ENCODE measurements at places on chromosomes 1 and 21.
A peak's percentile ranks its signal among the peaks of the same experiment; 100 is the strongest.

DNA sequence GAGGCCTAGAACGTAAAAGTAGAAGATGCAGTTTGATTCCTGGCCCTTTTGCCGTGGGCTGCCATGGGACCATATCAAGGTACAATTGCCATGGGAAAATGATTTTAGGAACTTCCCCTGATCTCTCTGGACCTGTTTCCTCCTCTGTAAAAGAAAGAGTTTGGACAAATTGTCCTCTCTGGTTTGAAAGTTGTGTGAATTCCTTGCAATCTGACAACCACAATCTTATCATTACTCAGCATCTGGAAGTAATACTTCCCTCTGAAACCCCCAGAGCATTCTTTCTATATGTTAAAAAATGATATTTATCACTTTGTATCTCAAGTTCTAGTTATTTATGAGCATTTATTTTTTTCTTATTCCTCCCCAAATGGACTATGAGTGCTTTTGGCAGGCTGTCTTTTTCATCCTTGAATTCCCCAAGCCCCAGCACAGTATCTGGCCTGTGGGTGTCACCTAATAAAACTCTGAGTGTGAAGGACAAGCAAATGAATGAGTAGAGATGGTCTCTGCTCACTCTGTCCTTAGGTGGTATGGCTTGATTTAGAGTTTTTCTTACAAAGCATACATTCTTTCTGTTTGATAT, 181.1 kb downstream of the DYRK1A start:
- DNase-seq, result no peak

- DNase-seq, result no peak
These were observed 956 bp upstream of the SCAF4 start for GRCh38 chr21:31732597-31733550.

DNA sequence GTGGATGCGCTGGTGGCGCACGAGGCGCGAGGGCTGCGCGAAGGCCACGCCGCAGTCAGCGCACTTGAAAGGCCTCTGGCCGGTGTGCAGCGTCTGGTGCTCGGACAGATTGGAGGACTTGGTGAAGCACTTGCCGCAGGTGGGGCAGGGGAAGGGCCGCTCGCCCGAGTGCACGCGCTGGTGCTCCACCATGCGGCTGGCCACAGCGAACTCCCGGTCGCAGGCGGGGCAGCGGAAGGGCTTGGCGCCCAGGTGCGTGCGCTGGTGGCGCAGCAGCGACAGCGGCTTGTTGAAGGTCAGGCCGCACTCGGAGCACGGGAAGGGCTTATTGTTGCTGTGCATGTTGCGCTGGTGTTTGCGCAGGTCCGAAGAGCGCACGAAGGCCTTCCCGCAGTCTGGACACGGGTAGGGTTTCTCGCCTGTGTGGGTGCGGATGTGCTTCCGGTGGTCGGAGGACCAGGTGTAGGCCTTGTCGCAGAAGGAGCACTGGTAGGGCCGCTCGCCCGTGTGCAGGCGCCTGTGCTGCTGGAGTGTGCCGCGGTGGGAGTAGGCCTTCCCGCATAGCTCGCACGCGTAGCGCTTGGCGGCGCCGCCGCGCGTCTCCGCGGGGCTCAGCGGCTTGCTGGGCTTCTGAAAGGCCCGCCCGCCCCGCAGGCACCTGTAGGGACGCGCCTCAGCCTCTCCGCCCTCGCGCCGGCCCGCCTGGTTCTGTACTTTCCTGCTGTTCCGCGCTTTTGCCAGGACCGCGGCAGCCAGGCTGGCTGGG, 4.7 kb downstream of the ZNF648 start:
- DNase-seq, result no peak

- no peak for DNase-seq
These were observed 36.2 kb upstream of the MRPS6 start for GRCh38 chr21:34037009-34037795.

DNA sequence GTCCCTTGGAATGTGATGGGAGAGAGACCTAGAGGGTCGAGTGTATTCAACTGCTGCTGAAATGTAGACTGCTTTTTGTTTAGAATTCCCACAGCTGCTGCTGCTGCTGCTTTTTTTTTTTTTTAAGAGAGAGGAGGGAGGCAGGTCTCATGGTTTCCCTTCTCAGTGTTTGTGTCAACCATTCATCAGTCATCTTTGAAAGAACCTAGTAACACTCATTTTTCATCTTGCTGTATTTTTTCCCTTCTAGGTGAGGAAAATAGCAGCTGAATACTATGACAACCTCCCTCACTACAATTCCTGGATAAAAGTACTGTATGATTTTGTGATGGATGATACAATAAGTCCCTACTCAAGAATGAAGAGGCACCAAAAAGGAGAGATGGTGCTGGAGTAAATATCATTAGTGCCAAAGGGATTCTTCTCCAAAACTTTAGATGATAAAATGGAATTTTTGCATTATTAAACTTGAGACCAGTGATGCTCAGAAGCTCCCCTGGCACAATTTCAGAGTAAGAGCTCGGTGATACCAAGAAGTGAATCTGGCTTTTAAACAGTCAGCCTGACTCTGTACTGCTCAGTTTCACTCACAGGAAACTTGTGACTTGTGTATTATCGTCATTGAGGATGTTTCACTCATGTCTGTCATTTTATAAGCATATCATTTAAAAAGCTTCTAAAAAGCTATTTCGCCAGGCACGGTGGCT, 9.2 kb downstream of the DEGS1 start:
- no peak for DNase-seq

DNA sequence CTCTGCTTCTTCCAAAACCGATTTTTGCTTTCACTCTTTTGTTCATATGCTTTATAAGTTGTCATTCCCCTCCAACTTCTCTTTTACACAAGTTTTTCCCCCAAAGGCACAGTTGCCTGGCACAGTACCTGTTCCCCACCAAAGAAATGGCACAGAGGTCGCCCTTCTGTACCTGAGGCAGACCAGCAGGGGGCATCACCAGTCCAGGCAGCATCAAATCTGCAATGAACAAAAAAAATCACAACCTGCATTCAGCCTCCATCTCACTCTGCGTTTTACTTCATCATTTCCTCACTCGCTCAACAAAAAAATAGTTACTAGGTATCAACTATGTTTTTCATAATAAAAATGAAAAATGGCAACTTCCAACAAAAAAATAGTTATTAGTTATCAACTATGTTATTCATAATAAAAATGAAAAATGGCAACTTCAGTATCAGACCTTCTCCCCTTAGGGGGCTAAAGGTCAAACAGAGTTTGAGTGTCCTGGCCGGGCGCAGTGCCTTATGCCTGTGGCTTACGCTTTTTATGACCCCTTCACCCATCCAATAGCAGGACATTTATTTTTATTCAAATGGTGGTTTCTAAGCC, 4.1 kb downstream of the EIF2D start:
- DNase-seq, result no peak

GRCh38 chr1:82392513-82392912, 591.8 kb downstream of the ADGRL2 start:
- no peak for DNase-seq

DNA sequence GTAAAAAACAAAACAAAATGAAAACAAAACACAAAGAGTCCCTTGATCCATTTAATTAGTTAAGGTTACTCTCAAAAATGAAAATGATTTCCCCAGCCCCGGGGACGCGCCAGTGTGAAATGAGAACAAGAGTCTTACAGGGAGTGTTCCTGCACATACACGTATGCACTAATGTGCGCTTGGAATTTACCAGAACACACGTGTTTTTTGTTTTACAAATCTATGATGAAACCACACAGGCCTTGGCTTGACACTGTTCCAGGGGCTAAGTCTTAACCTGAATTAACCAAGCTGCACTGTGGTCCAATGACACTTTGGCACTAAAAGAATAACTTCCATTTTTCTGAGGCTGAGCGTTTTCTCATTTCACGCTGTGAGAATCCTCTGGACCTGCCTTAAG, 63.7 kb downstream of the SLC45A1 start:
- DNase-seq, result no peak

- no peak for DNase-seq
These were observed 210.4 kb downstream of the USH2A start for GRCh38 chr1:216212826-216213225.

DNA sequence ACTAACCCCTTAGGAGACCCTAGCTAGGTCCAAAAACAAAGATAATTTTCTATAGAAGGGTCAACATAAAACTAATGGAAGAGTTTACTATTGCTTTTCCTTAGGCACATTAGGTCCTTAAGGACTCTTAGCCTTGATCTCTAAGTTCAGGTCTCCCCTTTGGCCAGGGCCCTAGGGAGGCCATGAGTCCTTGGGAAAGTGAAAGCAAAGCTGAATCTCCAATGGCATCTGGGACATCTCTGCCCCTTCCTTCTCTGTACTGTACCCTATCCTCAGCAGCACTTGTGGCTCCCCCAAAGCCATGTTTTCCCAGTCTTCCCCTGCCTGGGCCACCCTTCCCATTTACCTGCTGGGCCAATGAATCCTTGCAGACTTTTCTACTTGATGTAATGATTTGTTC, 14.3 kb downstream of the IER5 start:
- no peak for DNase-seq

DNA sequence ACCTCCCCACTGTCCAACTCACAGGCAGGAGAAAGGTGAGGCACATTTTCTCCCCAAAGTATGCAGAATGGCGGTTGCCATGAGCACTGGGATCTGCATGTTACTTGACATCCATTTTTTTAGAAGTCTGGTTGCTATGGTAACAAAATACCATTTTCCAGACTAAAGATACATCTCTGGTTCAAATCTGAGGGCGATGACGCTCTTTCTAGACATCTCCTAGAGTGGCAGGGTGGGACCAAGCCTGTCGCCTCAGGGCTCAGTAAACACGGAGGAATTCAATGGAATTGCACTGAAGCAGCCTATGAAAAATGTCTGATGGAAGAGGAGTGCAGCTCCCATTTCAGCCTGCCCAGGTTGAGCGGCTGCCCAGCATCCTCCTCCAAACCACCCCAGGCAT, 21.5 kb upstream of the FAM43B start:
- no peak for DNase-seq

DNA sequence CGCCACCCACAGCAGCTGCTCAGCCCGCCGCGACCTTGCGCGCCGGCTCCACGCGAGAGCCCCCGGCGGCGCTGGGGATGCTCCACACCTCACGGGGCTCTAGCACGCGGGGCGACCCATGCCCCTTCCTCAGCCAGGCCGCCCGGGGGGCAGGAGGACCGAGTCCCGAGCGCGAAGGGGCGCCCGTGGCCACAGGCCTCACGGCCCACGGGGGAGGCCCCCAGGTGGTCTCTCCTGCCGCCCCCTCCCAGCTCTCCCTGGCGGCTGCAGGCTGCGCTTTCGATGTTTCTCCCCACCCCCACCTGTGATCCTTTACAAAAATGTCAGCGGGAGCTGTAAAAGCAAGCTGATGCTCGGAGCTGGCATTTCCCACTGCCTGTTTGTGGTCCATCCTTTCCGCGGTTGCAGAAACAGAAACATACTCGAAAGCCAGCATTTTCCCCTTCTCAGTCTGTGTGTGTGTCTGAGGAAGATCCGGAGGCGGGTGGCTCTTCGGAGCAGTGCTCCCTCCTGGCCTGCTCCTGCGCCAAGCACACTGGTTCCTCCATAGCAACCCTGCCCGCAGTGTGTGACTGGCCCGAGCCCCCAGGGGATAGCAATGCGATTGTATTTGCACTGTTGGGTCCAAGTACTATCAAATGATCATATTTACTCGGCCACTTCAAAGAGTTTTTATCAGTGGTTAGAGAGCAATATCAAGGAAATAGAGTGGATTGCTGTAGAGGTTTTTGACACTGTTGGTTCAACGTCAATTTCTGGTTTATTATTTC, 2.1 kb downstream of the KIF26B start:
- no peak for DNase-seq

DNA sequence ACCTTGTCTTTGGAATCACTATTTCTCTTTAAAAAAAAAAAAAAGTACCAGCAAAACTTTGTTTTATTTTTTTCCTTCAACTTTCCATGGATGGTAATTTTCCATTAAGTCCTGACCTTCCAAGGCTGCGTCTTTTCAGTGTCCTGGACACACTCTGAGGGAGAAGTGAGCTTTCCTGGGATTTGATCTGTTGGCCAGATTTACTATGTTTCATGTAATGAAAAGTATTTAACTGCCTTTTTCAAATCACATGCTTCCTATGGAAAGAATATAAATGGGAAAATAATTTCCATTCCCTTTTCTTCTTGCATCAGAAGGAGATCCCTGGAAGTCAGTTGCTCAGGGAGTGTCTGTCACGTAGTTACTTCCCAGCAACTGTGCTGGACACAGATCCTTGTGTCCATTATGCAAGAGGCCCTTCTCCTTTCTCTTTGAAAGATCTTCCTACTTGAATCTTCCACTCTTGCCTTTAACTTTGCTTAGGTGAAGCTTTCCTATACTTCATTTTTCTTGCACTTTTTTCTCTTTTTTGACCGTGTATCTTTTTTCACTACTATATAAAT, 59.3 kb downstream of the CENPF start:
- DNase-seq, result no peak

- no peak for DNase-seq
These were observed 31.2 kb upstream of the IFNAR2 start for GRCh38 chr21:33198346-33199099.

- peak; percentile 79 for DNase-seq
These were observed 165.3 kb downstream of the TOMM20 start for GRCh38 chr1:234963180-234963903.

- DNase-seq, result no peak
These were observed 99.0 kb downstream of the IER5 start for GRCh38 chr1:181187337-181188126.

- no peak for DNase-seq
These were observed 128.5 kb downstream of the RHOU start for GRCh38 chr1:228863776-228864175.

DNA sequence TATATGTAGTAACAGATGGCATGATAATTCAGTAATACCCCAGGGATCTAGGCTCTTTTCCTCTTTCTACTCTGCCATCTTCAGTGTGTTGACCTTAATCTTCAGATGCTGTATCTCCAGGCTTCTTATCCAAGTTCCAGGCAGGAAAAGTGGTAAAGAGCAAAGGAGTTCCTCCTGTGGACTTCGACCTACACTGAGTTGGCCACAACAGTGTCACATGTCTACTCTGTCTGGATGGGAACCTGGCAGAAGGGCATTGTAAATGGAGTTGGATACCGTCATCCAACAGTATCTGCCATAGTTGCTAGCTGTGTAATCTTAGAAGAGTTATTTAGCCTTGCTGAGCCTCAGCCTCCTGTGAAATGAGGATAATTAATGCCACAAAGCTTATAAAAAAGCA, 21.9 kb downstream of the IL23R start:
- DNase-seq, result no peak

GRCh38 chr1:100452641-100453040, 85.3 kb upstream of the GPR88 start:
- no peak for DNase-seq

DNA sequence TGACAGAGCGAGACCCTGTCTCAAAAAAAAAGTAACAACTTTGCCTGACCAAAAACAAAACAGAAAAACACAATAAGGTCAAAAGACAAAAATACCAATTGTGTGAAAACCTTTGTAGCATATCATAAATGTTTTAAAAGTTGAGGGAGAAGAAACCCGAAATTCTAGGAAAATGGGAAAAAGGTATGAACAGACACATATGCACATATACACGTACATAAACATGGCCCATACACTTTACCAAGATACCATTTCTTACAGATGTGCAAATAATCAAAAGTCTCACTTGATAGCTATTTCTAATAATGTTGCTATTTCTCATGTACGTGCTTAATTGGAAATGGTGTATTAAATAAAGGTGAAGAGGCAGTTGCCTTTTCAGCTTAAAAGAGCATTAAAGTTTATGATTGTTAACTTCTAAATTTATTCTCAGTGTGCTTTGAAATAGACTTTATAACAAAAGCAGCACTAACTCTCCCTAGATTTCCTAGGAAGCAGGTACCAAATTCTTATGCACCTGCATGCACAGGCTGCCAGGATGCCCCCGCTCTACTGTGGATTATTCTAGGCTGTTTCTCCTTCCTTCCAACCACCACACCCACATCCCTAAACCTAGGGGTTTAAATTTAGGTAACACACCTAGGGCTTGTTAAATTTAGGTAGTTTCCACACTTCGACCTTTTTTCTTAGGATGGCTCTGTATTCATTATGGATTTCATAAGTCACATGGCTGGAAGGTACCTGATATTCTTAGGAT, 33.8 kb downstream of the ADARB1 start:
- DNase-seq, result no peak

All from T-helper 17 cell (primary cell).